ENCODE measurements at places on chromosomes 6 and 20. TPM values are rescaled to one million over a fixed set of nuclear protein-coding genes. Genes with fewer than 3 reads are reported as not detected.

- DNase-seq = no peak
Observed at GRCh38 chr6:118220429-118221128, 313.5 kb downstream of the SLC35F1 start.

DNA sequence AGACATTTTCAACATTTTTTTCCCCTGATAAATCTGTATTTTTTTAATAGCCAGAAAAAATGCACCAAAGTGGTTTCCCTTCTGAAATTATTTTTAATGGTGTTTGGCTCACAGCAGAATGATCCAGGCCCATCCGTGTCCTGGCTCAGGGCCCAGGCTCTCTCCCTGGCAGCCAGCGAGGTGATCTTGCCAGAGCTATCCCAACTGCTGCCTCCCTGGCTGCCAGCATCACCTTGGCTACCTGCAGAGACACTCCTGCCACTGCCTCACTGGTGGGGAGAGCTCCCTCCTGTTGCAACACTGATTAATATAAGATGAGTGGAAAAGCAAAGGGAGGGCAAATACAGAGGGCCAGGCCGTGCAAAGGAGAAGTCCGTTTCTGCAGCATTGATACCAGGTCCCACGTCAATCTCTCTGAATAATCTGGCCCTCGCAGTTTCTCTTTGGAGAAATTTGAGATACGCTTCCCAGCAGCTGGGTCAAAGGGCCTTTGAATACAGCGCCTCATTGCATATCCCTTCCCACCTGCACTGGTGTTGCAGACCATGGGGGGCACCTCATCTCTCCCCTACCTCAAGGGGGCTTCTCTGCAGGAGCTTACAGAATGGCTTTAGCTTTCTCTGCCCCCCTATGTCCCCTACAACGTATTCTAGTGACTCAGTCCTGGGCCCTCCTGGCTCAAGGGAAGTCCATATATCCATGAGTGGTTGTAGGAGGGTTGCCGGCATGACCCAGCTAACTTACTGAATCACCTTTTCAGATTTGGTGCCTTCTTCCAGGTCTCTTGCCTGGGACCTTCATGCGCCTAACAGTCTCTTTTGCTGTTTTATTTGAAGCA, 12.8 kb upstream of the DSTN start:
- DNase-seq = no peak

Gene PPP1R14C
- total RNA-seq = 0.10 TPM

Gene ADGRF5
- total RNA-seq = not detected

- DNase-seq = no peak
Observed at GRCh38 chr6:100266494-100267401, 198.0 kb downstream of the SIM1 start.

DNA sequence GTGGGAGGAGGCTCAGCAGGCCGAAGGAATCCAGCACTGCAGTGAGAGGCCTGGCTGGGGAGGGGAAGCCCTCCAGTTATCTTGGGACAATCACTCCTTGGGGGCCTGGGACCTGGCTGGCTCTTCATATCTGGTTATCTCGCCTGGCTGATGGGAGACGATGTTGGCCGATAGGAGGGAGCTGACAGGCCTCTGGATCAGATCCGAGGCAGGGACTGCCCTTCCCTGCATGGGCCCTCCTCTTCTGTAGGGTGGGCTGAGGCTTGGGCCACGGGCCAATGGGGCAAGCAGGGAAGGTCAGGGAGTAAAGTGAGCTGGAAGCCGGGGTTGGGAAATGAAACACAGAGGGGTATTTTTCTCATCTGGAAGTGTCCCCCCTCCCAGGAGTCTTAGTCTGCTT, 25.2 kb downstream of the MANBAL start:
- no peak for DNase-seq

Gene CDH26
- total RNA-seq = 0.86 TPM

GRCh38 chr6:37565267-37566110, 65.8 kb upstream of the CCDC167 start:
- no peak for DNase-seq

Gene C6orf58
- not detected for total RNA-seq

GRCh38 chr6:97289332-97289731, 6.3 kb upstream of the MMS22L start:
- no peak for DNase-seq

Gene MYT1
- total RNA-seq = not detected

- no peak for DNase-seq
Observed at GRCh38 chr20:23018432-23018831, 16.7 kb upstream of the SSTR4 start.

DNA sequence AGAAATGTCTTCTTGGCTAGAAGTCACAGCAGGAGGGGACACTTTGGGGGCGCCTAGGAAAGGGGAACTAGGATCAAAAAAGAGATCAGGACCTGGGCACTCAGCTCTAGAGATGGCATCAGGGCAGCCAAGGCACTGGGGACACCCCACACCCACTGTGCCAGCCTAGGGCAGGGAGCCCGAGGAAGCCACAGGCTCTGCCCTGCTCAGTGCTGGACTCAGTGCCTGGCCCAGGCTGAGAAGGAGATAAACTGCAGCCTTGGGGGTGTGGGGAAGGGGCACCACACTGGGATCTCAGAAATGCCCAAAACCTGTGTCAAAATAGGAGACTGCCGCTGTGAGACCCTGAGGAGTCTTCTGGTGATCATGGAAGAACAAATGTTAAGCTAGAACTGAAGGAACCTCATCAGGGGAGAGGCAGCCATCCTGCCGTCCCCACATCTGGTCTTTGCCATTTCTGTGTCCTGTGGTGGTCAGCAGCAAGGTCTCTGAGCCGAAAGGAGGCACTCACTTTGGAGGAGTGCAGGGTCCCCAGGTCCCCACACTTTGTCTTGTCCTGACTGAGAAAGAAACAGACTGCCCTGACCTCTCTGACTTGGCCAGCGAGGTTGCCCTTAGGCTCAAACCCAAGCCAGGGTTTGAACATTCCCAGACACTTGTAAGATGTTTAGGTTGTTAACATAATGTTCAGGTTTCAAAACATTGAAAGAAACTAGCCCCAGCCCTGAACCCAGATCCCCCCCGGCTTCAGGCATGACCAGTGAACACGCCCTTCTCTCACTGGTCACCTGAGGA, 2.3 kb downstream of the ARFRP1 start:
- DNase-seq = no peak

- no peak for DNase-seq
Observed at GRCh38 chr6:1057490-1058135, 254.3 kb upstream of the FOXQ1 start.

DNA sequence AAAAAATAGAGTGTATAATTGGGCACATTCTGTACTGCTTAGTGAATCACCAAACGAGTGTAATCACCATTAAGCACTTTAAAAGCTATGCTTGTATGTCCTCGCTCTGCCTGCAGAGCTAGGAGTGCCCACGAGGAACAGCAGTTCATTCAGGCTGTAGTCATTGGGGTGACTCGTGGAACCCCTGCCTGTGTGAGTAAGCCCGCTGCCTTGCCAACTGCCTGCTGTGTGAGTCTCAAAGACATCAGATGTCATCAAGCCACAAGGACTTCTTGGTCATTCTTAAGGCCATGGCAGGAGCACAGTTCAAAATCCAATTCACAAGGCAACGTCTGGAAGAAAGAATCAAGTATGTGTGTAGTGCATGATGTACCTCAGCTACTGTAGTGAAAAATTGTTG, 60.4 kb downstream of the FOXO3 start:
- no peak for DNase-seq

Gene ROMO1
- 114 TPM for total RNA-seq

DNA sequence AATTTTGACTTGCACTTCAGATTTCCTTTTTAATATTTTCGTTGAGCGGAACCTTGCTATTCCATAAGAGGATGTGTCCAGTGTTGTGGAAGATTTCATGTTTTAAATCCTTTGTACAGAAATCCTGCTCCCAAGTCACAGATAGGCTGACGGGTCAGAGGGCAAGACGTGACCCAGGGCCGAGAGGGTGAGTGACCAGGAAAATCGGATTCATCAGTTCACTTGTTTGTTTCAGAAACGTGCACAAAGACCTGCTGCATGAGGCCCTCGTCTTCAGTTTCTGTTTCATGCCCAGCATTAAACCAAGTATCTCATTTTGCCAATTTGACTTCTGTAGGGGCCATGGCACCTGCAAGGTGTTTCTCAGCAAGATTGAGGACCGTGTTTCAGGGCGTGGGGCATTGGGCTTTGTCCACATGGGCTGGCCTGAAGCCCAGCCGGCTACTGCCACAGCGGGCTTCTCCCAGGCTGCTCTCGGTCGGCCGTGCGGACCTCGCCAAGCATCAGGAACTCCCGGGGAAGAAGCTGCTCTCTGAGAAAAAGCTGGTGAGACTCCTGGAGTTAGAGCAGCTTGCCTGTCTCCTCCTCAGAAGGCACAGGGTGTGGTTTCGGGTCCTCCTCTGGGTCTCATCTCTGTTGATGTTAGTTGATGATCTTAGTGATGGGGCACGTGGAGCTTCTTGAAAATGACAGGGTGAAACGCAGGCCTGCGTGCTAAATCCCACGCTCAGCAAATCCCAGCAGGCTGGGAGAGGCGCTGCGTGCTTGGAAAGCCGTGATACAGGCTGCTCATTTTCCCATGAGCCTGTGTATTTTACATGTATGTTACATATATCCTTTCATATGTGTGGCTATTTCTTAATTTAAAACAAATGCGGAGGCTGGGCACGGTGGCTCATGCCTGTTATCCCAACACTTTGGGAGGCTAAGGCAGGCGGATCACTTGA, 10.5 kb downstream of the MTG2 start:
- DNase-seq = no peak

- DNase-seq = no peak
Observed at GRCh38 chr6:27091661-27092315, 155.7 kb upstream of the PRSS16 start.

DNA sequence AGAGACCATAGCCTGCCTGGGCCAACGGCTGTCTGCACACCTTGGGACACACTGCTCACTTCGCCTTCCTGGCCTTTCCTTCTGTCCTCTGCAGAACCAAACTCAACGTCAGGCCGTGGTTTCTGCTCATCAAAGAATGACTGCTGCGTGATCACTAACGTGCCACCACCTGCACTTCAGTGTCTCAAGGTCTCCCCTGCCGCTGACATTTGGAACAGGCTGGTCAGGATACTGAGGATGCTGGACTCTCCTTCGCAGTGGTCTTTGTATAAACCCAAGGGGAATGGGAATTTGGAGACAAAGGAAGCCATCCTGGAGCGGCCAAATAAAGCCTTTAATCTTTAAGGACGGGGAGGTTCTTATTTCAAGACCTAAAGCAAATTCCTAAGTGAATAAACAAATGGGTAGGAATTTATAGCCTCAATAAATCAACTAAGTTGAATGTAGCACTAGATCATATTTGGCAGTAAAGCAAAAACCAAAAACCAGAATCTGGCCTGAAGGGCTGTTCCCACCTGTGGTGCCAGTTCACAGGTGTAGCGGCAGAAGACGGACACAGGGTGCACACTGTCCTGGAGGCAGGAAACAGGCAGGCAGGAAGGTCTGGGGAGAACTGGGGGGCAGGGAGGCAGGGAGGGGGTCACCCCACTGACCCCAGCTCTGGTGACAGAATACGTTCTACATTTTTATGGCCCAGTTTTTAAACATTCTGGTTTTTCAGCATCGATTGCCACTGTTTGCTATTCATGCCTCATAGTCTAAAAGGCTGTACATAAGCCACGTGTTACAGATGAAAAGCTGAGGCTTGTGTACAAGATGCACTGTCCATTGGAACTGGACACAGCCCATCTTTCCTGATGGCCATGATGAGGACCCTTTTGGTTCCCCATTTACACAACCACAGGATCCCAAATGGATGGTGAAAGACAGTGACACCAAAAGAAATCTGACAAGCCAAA, 36.6 kb downstream of the ABHD12 start:
- no peak for DNase-seq

DNA sequence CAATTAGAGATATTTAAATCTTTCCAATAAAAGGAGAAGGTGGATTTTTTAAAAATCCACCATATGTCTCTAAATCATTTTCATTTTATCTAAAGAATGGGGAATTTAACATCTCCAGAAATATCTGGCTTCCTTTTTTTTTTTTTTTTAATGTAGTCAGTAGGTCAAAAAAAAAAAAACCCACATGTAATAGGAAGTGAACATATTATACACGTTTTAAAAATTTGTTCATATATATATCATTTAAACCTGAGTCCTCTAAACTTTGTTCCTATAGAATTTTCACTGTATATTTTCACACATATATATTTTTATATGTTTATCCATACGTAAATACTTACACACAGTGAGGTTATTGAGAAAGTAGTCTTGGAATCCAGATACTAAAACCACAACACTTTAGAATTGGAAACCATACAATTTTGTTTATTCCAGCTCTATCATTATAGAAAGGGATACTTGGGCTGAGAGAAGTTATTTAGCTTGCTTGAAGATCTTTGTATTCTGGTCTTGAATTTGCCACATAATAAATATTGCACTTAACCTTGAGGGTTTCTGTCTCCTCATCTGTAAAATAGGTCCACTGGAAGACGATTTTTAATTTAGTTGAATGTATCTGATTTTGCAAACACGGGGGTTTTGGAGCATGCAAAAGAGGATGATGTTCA, 62.1 kb upstream of the ZNF217 start:
- DNase-seq = no peak

DNA sequence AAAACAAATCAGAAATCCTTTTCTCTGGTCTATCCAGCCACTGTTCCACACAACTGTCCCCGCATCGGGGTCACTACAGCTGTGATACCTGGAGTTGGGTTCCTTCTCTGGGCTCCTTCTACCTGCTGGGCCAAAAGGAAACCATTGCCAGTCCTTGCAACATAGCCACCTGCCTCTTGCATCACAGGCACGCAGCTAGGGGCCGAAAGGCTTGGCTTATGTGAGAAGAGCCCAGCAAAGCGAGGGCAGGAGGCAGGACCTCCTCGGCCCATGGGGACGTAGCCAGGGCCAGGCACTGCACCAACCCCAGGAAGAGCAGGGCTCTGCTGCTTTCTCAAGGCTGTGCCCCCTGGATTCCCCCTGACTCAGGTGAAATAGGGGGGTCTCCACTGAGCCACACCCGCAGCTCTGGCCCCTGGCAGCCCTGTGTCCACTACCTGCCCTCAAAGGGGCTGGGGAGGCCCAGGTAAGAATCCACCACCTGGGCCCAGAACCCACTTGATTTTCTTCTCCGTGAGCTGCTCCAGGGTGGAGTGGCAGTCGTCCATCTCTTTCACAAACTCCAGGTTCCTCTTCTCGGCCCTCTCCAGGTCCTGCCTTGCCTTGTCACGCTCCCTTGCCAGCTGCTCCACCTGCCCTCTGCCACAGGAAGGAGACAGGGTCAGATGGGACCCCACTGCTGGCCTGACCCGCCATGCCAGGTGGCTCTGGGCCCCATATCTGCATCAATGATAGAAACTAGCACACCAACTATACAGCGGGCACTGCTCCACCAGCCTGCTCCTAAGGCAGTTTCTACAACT, 88.9 kb downstream of the GINS1 start:
- no peak for DNase-seq

DNA sequence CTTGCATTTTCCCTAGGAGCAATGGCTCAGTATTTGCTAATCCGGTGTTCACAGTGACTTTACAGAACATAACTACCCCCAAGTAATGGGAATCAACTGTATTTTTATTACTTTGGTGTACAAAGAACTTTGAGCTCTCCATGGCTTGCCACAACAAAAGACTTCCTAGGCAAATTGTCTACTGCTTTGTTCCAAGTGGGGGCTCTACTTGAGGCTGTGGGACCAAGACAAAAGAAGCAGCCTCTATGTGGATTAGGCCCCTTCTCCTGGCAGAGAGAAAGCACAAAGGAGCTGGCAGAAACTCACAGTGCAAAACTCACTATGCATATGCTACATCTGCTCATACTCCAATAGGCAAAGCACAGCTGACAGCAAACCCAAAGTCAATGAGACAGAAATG, 853 bp downstream of the WFDC8 start:
- DNase-seq = no peak

Gene KCNG1
- 0.13 TPM for total RNA-seq

All from activated CD4-positive, alpha-beta memory T cell treated with anti-CD3 and anti-CD28 coated beads, Interleukin-2, amount 10 ng/mL, durations not matched to agents 7 days and 5 days (primary cell).